NCI-H2081 (cell line): ENCODE measurements at places on chromosomes 11 and 22.

DNA sequence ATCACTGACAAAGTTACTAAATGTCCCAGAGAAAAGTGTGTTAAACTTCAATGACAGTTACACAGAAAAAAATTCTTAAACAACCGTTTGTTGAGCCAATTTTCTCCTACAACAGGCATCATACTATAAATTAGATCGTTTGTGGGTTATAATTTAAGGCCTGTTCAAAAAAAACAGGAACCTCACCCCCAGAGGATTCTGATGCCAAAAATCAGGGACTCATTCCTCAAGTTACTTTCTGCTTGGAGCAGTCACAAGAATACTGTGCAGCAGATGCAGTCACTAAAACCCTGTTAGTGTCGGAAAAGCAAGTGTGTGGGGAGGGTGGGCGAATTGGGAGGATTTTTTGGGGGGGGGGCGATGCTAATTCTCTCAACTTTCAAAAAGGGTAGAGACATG is 657 bp downstream of the CWC15 start:
- no peak for DNase-seq

GRCh38 chr22:19525116-19525660 is 978 bp upstream of the CLDN5 start:
- DNase-seq = no peak

DNA sequence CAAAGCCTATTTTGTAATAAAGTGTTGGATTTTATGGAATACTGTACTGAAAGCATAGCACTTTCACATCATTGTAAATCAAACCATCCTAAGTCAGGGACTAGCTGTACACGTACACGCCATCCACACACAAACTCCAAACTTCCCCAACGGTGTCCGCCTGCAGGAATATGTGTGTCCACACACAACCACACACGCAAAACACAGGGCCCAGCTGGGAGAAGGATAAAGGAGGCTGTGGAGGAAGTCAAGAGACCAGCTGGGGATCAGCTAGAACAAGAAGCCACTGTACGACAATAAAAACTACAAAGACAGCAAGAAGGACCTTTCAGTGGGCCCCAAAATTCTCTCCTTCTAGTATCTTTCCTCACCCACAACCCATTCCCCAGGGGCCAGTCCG is 1.6 kb downstream of the TRIM29 start:
- DNase-seq = no peak

GRCh38 chr11:15198284-15198683 is 83.6 kb downstream of the INSC start:
- DNase-seq = no peak

DNA sequence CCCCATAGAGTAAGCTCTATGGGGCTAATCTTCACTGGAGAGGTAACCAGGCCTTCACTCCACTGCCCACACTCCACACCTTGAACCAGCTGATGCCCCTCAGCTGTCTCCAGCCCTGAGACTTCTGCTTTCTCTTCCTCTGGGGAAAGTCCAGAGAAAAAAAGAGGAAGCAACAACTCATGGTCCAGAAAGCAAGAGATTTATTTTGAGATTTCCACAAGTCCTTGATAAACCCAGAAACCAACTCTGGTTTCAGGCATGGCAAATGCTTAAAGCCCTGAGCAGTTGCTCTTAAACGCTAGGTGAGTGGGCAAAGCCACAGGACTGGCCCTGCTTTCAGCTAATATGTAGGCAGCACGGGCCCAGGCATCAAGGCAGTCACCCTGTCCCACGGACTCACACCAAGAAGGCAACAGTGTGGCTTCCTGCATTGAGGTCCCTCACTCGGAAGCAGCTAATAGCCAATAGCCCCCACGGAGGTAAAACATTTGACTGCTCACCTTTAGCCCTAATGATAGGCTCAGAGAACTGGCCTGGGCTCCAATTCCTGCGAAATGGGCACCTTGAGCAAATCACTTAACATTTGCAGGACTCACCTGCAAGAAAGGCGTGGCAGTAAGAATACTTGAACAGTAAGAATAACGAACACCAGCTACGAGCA is 4.3 kb downstream of the CYB561A3 start:
- DNase-seq = no peak

GRCh38 chr11:61121917-61122316 is 19.6 kb downstream of the CD5 start:
- DNase-seq = no peak

DNA sequence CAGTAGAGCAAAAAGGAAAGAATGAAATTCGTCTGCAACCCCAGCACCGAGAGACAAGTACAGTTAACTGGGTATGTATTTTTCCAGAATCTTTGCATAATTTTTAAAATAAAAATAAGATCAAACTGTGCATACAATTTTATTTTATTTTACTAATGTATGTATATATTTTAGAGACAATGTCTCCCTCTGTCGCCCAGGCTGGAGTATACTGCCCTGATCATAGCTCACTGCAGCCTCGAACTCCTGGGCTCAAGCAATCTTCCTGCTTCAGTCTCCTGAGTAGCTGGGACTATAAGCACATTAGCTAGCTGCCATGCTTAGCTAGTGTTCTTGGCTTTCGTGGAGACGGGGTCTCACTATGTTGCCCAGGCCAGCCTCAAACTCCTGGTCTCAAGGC is 18.8 kb upstream of the DRD2 start:
- DNase-seq = no peak

GRCh38 chr22:31212783-31213629 is 908 bp downstream of the LIMK2 start:
- no peak for DNase-seq

- DNase-seq = peak; percentile 79
Observed at GRCh38 chr11:97746818-97747217, 1273.9 kb upstream of the CNTN5 start.

DNA sequence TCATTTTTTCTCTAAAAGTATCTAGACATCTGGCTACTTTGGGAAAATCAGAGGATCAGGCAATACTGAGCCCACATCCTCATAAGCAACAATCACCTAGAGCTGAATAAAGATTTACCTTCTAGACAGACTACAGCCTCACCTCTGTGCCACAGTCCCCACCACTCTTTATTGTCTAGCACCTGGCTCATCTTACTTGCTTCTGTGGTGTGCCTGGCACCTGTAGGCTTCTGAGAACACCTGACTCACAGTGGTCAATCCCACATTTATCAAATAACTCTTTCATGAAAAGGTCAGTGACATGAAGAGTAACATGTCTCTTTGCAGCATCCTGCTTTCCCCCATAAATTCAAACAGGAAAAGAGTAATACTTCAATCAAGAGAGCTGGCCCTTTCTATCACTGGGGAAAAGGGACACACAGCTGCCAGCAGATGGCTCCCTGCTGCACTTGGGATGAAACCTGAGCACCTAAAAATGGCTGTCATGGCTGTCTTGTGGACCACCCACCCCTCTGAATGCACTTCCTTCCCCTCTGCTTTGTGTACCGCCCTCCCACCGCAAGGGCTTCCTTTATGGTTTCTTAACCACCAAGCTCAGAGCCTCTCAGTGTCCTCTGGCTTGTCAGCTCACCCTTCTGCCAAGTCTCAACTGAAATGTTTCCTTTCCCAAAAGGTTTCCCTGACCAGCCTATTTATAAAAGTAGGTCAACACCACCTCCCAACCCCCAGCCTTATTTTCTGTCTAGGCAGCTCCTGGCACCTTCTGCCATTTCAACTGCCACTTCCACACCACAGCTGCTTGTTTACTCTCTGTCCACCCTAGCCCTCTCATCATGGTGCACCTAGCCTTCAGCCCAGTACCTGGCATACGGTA is 9.3 kb downstream of the TFIP11 start:
- DNase-seq = no peak
